AG20443 (cell line): ENCODE measurements at places on chromosomes 5 and 9.
A peak's percentile ranks its signal among the peaks of the same experiment; 100 is the strongest.

DNA sequence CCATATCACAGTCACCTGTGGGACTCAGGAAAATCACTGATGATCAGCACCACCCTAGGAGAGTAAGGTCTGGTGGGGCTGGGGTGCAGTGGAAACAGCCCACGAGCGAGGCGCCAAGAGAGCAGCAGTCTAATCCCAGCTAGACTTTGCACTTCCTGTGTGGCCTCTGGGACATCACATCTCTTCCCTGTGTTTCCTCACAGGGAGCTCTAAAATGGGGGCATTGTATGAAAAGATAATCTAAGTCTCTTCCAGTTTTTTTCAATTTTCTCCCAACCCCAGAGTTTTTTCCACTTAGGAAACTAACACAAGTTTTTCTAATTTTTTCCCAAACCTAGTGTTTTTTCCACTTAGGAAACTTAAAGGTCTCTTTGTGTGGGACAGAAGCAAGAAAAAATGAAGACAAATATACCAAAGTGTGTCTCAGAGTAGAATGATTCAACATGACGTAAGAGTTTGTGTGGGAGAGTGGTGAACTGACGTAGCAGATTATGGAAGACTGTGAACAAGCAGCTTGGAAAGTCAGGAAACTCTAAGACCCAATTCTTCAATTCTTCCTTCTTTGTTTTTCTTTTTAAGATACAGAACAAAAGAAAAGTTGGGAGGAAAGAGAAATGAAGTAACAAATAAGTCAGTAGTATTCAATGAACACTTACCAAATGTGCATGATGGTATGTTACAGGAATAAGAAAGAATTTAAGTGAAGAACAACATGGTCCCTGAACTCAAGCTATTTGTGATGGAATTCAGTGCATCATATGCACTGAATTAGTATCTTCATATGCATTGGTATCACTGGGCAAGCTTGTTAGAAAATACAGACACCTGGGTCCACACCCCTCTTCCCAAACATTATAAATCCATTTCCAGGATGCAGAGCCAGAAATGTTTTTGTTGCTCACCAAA, 51.3 kb downstream of the LHFPL2 start:
- DNase-seq, result no peak

DNA sequence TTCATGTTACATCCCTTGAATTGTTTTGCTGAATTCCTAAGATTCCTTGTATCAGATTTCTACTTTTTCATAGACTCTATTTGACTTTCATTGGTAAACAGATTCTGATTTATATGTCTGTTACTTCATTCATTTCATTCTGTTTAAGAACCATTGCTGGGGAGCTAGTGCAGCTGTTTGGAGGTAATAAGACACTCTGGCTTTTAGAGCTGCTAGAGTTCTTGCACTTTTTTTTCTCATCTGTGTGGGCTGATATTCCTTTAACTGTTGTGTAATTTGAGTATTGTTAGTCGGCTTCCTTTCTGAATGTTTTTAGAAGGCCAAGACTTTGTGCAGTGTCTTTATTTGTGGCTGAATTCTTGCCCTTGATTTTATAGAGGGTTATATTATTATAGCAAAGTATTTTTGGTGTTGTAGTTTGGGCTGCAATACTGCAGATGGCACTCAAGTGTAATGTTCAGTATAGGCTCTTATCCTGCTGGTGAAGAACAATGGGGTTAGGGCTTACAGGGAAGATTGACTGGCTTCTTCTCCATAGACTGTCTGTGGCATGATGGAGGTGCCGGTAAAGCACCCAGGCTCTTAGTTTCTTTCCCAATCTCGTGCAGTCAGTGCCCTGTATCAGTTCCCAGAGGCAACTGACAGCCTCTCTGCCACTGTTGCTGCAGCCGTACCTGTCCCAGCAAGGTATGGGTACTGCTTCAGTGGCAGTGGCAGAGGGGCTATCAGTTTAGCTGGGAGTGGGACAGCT, 162.2 kb downstream of the OXCT1 start:
- DNase-seq, result peak; percentile 50

DNA sequence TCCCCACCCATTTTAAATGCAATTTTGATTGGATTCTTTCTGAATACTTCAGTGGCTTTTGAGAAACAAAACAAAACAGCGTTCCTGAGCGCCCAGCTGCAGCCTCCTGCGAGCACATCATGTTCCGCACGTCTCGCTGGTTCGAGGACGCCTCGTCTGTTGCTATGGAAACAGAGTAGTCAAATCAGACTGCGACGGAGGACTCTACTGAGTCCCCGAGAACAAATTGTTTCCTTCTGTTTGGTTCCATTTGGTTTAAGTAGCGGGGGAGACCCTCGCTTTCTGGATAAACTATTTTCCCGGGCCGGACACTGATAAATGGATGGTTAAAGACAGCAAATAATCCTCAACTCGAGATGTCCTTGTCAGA, 69.0 kb downstream of the SLC28A3 start:
- DNase-seq, result peak; percentile 43

DNA sequence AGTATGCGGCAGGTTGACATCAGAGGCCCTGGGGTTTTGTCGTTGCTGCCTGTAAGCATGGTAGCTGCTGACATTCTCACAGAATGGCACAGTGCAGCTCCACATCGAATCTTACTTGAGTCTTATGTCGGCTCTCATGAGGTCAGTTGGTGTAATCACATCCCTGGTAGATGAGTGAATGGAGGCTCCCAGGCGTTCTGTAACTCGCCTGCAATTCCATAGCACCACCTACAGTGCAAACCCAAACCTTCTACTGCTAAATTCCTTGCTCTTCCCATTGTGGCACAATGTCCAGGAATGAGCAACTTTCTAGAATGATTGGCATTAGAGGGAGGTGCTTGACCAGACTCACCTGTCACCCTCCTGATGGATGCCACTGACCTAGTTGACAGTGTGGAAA, 578.4 kb downstream of the CCDC171 start:
- peak; percentile 47 for DNase-seq

DNA sequence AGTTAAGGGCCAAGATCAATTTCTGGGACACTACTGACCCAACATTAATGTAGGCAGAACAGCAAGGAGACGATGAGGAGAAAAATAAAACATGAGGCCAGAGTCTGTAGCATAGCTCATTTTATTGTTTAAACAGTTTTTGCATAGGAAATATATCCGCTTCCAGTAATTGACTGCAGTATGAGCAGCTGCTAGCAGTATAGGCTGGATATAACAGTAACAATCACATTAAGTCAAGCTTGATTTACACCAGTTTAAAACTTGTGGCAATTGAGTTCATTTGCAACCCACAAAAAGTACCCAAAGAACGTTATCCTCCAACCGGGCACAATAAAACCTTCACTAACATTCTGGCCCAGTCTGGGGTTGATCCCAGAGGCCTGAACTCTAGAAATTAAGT, 232.2 kb downstream of the NFIB start:
- no peak for DNase-seq

GRCh38 chr9:35538361-35539234, 48.7 kb downstream of the RUSC2 start:
- peak; percentile 88 for DNase-seq

DNA sequence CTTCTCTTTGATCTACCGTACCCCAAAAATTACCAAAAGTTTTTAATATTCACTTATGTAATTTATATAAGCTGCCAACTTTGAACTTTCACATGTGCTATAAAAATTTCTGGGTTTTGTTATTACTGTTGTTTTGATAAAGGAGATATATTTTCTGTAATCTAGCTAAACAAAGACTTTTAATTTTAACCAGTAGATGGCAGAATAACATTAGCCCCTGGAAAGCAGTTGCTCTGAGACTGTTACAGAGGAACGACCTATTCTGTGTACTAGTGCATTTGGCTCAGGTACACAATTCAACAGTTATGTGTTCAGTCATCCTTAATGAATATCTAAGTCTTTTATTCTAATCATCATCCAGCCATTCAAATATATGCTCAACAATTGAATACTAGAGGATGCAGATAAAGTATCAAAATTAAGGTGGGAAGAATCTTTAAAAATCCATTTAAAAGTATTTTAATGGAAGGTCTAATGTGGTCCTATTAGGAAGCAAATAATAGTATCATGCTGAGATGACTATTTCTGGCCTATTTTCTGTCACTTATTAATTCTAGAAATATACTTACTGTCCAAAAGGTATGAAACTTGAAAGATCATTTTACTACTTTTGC, 8.6 kb downstream of the KLHL9 start:
- peak; percentile 46 for DNase-seq

- no peak for DNase-seq
These were observed 106.5 kb upstream of the PARP8 start for GRCh38 chr5:50559955-50560354.

GRCh38 chr5:159489779-159490178, 159.5 kb upstream of the IL12B start:
- no peak for DNase-seq

GRCh38 chr5:112711436-112711835, 26.2 kb upstream of the APC start:
- no peak for DNase-seq

GRCh38 chr5:32020271-32020670, 153.8 kb downstream of the GOLPH3 start:
- no peak for DNase-seq

- DNase-seq, result peak; percentile 15
These were observed 432.5 kb upstream of the MEF2C start for GRCh38 chr5:89315286-89316100.

DNA sequence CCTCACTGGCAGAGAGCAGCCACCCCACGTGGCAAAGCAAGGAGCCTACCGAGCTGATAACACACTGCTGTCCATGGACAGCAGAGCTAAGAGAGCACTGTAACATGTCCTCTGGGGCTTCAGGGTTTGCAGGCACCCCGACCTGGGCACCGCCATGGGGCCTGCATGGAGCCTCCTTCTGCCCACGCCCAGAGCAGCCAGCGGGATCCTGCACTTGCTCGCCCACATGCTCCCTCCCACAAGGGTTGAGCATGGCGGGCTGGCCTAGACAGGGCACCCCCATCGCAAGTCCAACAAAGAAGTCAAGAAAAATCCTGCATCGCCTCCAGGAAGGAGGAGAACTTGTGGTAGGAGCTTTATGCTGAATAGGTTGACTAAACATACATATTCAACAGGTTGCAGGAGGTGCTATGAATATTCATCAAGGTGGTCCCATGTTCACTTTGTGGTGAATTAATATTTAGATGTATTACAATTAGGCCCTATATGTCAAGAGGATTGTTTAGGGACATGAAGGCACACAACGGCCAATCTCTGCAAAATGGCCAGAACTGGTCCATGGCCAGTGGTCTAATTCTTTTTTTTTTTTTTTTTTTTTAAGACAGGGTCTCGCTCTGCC, 3.8 kb upstream of the MIGA2 start:
- DNase-seq, result no peak

- DNase-seq, result no peak
These were observed 12.9 kb downstream of the CCT5 start for GRCh38 chr5:10262995-10263394.

- DNase-seq, result no peak
These were observed 71.6 kb upstream of the PCA3 start for GRCh38 chr9:76692458-76693129.

- no peak for DNase-seq
These were observed 2.2 kb downstream of the FTMT start for GRCh38 chr5:121853850-121854249.

DNA sequence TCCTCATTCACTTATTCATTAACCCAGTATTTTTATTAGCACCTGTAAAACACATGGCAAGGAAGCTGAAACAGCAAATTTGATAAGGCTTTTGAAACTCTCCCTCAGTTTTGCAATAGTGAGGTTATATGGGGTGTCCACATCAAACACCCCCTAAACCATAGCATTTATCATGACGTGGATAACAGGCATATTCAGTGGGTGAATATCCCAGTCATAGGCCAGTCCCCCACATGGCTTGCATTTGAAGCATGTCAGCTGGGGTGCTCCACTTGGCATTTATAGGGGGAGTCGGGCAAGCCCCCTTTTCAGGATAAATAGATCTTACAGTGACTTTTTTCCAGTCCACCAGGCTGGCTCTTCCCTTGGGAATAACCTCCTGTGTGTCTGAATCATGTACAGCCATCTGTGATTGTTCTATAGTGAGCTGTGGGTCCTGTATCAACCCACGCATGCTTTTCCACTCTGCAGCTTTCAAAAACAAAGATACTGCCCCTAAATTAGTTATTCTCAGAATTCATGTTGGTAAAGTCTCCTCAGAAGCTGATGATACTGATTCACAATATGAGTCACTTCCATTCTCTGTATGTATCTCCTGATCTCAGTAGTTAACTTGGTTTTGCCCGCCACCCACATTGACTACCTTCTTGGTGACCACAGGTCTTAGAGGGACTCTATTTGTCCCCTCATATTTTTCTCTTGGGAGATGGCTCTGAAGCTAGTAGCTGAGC, 84.4 kb upstream of the SPIN1 start:
- peak; percentile 52 for DNase-seq

- DNase-seq, result no peak
These were observed 109.6 kb downstream of the ANKRD18B start for GRCh38 chr9:33633636-33634035.

DNA sequence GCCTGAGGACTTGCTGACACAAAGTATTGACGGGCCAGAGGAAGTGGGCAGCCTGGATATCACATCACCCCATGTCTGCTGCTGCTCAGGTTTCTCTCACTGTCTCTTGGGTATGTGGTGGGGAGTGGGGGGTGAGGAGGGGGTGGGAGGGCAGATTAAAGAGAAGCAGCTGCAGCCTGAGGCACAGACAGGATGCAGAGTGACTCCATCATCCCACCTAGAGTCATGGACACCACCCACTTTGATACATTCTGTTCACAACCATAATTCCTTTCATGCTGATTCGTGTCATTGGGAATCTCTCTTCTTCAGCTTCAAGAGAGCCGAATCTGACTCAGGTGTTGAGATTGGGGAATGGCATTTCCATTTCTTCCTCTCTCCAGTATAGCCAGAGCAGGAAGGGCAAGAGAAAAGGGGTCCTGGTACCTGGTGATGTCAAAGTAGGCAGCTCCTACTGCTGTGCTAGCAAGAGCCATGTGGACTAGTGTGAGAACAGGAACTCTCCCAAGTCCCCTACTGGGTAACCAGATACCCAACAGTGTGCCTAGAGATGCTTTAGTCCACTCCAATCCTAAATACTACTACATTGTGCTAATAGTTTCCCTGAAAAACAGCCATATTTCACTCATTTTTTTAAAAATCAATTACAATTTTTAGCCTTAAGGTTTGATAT, 22.4 kb downstream of the GRAMD2B start:
- no peak for DNase-seq

DNA sequence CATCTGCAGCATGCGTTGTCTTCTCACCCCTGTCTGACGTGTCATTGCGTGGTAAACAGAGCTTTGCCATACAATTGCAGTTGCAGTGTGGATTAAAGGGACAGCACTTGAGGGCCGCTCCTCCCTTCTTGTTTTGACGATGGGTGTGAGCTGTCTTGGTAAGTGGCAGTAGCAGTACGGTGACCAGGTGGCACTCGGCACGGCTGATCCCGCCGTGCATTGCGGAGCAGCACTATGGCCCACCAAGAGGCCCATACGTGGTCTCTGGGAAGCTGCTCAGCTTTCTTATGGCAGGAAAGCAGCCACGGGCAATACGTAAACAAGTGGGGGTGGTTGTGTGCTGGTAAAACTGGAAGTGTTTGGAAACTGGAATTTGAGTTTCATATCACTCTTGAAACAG, 25.1 kb downstream of the EHMT1 start:
- no peak for DNase-seq
